Motor neuron (in vitro differentiated cells): ENCODE measurements at places on chromosomes 7 and 10.

DNA sequence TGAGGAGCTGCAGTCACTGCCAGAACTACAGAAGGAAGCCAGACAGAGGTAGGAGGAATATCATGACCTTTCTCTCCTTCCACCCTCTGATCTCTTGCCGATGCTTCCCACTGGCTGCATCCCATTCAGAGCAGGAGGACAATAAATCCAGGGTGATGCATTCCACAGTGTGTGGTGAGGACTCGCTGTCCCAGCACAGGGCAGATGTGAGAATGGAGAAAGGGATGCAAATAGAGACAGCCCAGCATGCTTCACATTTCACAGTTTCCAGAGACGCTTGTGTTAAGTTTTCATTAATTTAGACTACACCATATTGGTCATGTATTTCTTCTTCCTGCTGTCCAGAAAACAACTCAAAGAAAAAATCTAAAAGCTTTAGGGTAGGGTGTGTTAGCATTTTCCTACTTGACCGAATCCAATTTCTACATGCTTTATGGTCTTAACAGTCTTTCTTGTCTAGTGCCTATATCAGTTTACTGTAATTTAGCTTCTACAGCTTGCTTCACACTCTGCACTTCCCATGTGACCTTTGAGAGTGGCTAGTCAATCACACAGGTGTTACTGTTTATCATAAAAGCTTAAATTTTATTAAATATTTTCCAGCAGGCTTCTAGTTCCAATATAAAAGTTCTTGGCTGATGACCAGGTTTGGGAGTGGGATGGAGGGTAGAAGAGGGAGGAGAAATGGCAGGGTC, 155.6 kb downstream of the RAPGEF5 start:
- ATAC-seq, result peak; percentile 48

DNA sequence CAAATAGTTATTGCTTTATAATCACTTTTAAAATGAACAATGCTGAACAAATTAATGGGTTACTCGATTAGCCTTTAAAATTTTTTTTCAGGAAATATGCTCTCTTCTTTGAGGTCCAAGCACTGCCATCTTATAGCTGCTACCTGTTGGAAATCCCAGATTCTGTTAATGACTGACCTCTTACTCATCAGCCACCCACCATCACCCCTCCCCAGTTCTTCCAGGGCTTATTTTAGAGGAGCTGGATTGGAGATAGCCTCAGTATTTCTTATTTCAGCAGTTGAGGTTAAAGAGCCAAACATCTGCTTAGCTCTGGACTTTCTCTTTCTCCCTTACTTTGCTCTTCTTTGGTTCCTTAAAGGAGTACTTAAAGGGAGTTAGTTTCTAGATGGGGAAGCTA, 420.0 kb downstream of the EXOC4 start:
- no peak for ATAC-seq

- ATAC-seq, result no peak
Observed at GRCh38 chr10:985361-985760, 2.9 kb upstream of the GTPBP4 start.

DNA sequence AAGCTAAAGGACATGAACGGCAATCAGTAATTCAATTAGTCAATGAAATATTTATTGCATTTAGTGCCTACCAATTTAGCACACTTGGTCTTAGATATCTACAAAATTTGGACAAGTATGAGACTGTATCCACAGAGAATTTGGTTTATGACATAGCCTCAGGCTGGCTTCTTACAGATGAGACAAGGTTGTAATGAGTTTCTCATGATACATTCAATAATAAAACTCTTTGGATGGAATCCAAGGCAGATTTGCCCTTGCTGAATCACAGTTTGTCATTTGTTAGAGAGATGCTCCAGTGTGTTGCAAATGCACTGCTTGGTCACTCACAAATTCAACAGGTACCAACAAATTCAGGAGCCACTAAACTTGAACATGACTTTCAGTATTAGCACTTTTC, 162.5 kb downstream of the GPR37 start:
- ATAC-seq, result no peak

- no peak for ATAC-seq
Observed at GRCh38 chr7:66967029-66967428, 28.4 kb downstream of the SBDS start.

GRCh38 chr10:114487815-114488536, 83.7 kb upstream of the AFAP1L2 start:
- no peak for ATAC-seq

GRCh38 chr10:53072144-53072543, 299.6 kb upstream of the MBL2 start:
- ATAC-seq, result no peak

GRCh38 chr10:104581884-104582601, 59.0 kb upstream of the SORCS3 start:
- peak; percentile 66 for ATAC-seq

- ATAC-seq, result no peak
Observed at GRCh38 chr7:32659853-32660252, 164.6 kb downstream of the AVL9 start.

- ATAC-seq, result peak; percentile 23
Observed at GRCh38 chr10:21516242-21517131, 9.0 kb downstream of the SKIDA1 start.

- peak; percentile 55 for ATAC-seq
Observed at GRCh38 chr10:77629775-77630506, 7.7 kb downstream of the KCNMA1 start.

- ATAC-seq, result no peak
Observed at GRCh38 chr7:8208816-8209215, 53.2 kb downstream of the ICA1 start.

DNA sequence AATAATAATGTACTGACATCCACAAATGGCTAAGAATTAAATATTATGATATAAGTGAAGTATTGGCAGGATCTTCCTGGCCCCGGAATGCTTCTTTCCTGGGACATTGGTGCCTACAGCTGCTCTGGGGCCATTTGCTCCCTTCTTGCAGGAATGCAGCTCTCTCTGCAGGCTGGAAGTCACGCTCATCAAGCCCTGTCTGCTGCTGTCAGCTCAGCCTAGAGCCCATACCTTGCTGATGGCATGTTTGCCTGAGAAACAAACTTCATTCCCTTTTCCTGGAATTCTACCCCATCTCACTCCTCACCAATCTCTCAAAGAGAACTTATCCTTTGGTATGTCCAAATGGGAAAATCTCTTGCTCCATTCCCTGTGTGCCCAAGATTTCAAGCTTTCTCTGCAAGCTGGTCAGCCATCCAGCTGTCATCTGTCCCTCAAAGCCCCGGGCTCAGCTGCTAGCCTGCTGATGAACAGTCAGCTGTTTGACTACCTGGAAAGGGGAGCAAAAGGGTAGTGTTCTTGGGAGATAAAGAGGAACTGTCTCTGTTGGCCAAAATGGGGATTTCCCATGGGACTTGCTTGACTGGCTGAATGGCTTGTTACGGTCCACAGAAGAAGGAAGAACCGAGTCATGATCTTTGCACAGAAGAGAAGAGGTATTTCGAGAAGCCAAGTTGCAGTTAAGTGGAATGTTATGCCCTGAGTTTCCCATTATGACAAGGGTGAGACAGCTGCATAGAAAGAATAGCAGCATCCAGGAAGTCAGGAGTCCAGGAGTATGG, 12.0 kb upstream of the RASSF4 start:
- ATAC-seq, result no peak

- ATAC-seq, result no peak
Observed at GRCh38 chr10:119853574-119853973, 19.1 kb downstream of the MCMBP start.

GRCh38 chr10:124921261-124921660, 20.7 kb upstream of the ZRANB1 start:
- no peak for ATAC-seq

- ATAC-seq, result peak; percentile 74
Observed at GRCh38 chr7:106015381-106016218, 52.5 kb downstream of the CDHR3 start.

GRCh38 chr7:80089366-80089765, 45.3 kb upstream of the GNAI1 start:
- no peak for ATAC-seq

GRCh38 chr7:68904630-68905029, 693.6 kb upstream of the AUTS2 start:
- ATAC-seq, result no peak

DNA sequence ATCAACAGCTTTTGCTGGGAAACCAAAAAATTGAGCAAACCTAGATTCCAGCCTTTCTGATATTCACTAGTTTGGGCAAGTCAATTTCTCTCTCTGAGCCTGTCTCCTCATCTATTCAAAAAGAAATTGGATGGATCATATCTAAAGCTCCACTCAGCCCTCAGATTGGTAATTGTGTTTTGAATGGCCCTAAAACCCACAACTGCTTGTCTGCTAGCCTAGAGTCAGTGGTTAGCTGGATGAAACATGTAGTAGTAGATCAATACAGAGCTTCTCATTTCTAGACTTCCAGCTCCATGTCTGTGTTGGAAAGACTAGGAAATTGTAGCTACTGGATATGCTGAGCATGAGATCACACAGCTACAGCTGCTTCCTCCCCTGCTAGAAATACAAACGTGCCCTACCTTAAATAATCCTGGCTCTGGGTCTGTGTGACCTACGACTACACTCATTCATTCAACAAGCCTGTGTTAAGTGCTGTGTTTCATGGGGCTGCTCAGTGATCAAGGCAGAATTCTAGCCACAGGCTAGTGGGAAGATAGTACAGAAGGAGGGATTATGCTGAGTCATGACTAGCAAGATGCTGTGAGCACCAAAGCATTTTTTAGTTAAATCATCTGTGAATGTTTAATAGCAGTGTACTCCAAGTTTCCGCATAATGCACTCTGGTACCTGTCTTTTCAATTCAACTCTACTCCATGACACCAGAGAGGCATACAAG, 15.7 kb downstream of the DNTT start:
- ATAC-seq, result peak; percentile 91

GRCh38 chr7:146076344-146076743, 40.3 kb upstream of the CNTNAP2 start:
- no peak for ATAC-seq

- no peak for ATAC-seq
Observed at GRCh38 chr7:20021066-20021465, 196.1 kb downstream of the MACC1 start.

DNA sequence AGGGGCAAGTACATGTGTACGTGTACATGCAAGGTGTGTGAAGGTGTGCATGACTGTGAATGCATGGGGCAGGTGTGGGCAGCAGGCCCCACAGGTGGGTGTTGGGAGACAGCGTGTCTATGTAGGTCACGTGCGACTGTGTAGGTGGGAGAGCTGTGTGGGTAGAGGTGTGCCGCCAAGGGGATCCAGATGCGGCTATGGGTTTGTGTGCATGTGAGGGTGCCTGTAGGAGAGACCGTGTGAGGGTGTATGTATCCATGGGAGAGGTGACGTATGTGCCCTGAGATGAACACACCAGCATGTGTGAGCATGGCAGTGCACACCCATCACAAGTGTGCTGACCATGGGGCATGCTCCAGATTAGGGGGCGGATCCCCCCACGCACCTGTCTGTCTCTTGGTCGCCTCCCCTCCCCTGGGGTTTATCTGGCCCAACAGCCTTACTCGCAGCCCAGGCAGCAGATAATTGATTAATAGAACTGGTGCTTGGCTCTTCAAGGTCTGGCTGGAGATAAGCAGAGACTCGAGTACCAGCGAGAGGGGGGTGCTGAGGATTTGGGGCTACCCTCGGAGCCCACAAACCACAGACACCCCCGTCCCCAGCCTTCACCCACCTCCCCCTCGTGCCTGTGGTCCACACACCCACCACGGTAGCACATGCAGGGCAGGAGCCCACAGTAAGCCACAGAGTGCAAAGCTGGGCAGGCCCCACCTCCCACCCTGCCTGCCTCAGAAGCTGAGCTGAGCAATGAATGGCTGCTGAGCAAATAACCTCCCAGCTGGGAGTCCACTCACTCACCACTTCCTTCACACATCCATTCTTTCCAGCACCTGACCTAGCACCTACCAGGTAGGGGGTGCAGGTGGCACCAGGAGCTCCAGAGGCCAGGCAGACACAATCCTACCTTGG, 41.4 kb upstream of the ZMIZ1 start:
- no peak for ATAC-seq

DNA sequence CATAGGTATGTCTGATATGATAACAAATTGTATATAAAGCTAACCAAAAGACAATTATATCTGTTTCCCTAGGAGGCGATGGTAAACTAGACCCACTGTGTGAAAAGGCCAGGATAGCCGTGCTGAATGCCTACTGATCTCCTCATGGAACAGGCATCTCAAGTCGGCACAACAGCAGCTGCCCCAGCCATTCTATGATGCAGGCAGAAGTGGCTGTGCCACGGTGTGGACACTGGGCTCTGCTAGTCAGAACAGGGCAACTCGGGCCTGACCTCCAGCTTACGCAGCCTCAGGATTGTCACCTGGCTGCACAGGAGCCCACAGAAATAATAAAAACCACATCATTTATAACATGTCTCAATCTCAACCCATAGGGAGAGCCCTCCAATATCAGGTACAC, 15.0 kb downstream of the C10orf53 start:
- ATAC-seq, result no peak

- ATAC-seq, result no peak
Observed at GRCh38 chr7:114419441-114420272, 5.0 kb downstream of the FOXP2 start.

DNA sequence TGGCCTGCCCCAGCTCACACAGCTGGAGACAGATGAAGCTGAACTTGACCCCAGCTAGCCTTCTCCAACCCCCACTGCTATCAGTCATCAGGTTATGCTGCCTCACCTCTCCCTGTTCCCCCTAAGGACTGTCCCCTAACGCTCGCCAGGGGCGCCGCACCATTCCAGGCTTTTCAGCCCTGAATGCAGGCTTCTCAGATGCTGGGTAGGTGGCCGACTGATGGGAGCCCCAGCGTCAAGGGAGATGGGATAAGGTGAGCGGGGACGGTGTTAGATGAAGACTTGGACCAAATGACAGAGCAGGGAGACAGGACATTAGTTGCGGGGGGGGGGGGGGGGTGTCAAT, 15.8 kb upstream of the OPALIN start:
- no peak for ATAC-seq

DNA sequence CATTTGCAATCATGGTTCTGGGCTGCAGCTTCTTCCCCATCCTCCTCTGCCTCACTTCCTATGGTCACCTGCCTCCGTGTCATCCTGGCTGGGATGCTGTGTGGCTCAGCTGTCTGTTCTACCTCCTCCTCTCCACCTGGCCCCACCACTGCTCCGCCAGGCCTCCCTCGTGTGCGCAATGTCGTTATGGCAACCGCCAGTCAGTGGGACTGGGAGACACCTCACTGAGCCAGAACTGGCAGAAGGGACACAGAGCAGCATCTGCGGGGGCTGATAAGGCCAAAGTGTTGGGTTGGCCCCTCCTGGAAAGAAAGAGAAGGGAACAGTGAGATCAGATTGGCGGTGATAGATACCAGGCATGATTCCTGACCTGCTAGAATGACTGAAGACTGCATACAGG, 527.5 kb downstream of the INHBA start:
- ATAC-seq, result no peak

- no peak for ATAC-seq
Observed at GRCh38 chr10:29628311-29628710, 6.5 kb downstream of the SVIL start.

- no peak for ATAC-seq
Observed at GRCh38 chr7:80783678-80784327, 135.0 kb downstream of the SEMA3C start.

GRCh38 chr10:124329362-124329761, 89.4 kb downstream of the OAT start:
- no peak for ATAC-seq

GRCh38 chr10:113823389-113823788, 30.5 kb downstream of the DCLRE1A start:
- ATAC-seq, result no peak

GRCh38 chr10:124590216-124591122, 128.8 kb downstream of the LHPP start:
- ATAC-seq, result no peak
